ENCODE measurements at places on chromosomes 13 and 19.

GRCh38 chr13:78657699-78658629 is 991 bp downstream of the OBI1 start:
- no peak for DNase-seq

- DNase-seq, result no peak
These were observed 260.0 kb downstream of the COG6 start for GRCh38 chr13:39915418-39915817.

GRCh38 chr13:112069061-112069844 is 2.3 kb downstream of the SOX1 start:
- DNase-seq, result no peak

- no peak for DNase-seq
These were observed 59.0 kb downstream of the SERP2 start for GRCh38 chr13:44432650-44433049.

GRCh38 chr13:99740251-99740979 is 231.2 kb downstream of the ZIC5 start:
- no peak for DNase-seq

GRCh38 chr13:110374431-110375370 is 67.6 kb downstream of the COL4A2 start:
- DNase-seq, result no peak

DNA sequence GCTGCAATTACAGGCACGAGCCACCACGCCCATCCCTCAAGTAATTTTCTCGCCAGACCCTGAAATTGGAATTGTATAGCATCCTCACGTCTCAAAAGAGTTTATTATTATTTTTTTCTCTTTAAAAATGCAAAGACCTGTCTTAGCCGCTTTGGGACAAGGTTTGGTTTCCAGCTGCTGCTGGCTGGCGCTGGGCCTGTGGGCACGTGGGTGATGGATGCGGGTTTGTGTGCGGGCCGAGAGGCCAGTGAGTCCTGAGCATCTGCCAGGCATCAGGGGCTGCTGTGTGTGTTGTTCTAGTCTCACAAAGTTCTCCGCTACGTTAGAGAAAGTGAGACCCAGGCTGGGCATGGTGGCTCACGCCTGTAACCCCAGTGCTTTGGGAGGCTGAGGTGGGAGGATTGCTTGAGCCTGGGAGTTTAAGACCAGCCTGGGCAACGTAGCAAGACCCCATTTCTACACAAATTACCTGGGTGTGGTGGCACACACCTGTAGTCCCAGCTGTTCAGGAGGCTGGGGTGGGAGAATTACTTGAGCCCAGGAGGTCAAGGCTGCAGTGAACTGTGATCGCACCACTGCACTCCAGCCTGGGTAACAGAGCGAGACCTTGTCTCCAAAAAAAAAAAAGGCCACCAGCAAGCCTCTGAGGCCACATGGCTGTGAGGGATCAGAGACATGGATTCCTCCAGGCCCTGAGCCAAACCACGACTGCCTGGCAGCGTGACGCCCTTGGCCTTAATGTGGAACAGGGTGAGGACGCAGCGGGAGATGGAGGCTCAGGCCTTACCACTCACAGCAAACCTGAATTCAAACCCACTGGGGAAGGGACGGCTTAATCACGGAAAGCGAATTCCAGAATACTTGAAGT is 4.7 kb upstream of the TMPRSS9 start:
- no peak for DNase-seq

All from NCI-H524 (cell line).